ENCODE measurements at places on chromosomes 3 and 15.

- DNase-seq = no peak
Observed at GRCh38 chr3:66629150-66629981, 128.5 kb upstream of the LRIG1 start.

GRCh38 chr15:61099020-61099810 is 129.9 kb downstream of the RORA start:
- no peak for DNase-seq

DNA sequence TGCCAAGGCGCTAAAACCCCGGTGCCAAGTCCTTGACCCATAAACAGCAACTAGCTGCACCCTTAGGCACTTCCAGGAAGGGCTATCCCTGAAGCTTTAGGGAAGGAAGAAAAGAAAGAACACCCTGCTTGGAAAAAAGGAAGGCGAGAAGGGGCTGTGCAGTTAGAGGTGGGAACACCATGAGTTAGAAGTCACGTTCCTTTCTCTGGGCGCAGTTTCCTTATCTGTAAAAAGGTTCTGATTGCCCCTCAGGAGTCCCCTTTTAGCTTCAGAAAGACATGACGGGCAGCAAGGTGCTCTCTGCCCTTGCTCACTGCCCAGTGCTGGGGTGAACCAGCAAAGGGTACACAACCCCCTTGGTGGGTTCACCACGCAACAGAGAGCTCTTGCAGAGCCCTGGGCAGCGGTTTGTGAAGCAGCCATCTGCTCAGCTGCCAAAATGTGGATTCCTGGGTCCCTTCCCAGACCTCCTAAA is 798 bp downstream of the GCHFR start:
- no peak for DNase-seq

- no peak for DNase-seq
Observed at GRCh38 chr3:167776066-167776685, 40.7 kb downstream of the SERPINI1 start.

DNA sequence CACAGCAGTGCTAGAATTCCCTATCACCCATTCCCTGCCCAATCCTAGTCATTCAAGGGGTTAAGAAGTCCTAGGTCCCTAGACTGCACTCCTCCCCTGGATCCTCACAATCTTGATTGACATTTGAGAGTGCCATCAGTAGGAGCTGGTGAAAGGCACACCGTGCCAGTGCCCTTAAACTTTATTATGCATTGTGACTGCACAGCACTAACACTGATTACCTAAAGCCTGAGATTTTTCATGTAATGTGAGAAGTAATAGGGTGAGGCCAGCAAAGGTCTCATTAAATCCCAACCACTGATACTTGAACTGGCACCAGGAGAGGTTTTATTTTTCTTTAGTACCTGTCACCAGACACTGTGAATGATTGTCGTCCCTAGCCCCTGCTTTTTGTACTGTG is 16.3 kb downstream of the GXYLT2 start:
- peak; percentile 58 for DNase-seq

DNA sequence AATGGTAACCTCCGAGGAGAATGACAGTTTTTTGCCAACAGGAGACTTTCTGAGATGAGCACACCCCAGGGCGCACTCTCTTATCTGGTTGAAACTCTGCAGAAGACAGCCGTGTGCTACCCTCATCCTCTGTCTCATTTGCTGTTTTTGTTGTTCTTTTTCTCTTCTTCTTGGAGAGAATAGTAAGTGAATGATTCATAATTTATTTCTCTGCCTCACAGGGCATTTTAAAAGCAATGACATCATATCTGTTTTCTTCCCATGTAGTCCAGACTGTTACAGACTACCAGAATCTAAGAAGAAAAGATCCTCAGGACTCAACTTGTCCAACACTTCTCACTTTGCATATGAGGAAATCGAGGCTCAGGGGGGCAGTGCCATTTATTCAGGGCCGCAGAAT is 771.1 kb upstream of the GRM7 start:
- no peak for DNase-seq

DNA sequence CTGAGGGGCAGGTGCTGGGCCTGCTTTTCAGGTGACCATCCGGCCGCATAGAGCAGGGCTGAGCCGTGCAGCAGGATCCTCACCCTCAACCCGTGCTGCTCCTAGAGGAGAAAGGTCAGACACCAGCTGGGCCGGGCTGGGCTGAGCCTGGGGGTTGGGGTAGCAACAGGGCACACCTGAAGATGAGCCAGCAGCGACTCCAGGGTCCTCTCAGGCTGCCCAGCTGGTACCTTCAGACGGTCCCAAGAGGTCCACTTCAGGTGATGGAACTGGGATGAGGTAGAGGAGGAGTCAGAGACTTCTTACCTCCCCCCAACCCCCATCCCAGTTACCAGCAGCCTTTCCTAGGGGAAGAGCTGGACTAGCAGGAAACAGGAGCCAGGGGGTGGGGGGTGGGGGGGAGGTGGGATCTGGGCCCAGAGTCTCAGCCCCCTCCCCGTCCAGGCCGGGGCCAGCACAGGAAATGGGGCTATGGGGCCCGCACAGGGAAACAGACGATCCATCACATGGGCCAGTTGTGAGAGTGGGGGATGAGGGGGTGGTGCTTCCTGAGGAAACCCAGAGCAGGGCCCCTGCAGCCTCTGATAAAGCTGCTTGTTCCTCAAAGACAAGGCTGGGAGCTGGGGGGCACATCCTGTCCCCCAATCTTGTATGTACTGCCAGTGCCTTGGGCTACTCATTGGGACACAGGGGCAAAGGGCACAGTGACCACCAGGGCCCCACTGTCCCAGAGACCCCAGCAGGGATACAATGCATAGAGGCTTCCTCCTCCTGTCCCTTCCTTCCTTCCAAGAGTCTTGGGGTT is 3.0 kb downstream of the INKA1 start:
- no peak for DNase-seq

DNA sequence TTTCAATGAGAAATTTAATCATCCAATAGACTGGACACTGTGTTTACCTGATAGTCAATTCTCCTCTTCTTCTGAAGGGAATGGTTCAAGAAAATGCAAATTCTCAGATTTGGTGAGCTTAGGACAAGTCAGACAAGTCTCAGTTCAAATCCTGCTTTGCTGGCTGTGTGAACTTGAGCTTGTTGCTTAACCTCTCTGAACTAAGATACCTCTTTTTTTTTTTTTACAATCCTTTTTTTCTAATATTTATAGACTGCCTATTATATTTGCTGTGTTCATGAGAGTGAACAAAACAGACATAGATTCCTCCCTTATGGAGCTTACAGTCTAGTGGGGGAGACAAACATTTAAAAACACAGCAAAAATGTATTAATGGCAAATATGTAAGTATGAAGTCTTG is 8.2 kb upstream of the SLC28A1 start:
- DNase-seq = no peak

GRCh38 chr15:31957581-31957980 is 72.7 kb upstream of the CHRNA7 start:
- DNase-seq = no peak

DNA sequence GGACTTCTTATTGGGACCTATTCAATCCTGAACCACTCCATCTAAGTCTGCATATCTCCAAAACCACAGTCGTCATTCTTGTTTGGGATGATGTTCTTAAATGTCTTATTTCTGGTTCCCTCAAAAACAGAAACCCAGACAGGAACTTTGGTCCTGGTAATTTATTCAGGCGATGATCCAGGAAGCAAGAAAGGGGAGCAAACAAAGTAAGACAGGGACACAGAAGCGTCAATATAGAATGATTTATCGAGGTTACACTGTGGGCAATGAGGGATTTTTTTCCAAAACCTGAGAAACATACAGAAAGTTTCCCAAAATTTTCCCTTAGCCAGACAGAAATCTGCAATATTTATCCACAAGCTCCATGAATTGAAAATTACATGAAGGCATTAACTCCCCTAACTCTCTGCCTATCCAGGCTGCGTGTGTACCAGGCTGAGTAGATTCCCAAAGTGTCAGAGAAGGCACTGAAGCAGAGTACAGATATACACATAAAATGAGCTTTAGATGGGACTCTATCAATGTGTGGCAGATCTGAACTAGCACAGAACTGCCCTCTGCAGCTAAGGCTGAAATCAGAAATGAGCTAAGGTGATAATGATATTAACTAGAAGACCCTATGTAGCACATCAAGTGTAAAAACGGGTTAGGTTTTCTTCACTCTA is 43.2 kb downstream of the TP63 start:
- DNase-seq = no peak

DNA sequence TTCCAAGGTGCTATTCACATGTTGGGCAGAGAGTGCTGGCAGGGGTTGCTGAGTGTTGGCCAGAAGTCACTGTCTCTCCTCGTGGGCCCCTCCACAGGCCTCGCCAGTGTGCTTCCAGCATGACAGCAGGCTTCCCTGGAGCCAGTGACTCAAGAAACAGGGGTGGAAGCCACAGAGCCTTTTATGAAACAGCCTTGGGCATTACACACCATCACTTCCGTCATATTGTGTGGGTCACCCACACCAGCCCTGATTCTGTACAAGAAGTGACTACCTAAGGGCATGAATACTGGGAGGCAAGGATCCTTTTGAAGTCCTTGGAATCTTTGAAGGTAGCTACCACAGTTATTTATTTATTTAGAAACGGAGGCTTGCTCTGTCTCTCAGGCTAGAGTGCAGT is 177.6 kb upstream of the UBE3A start:
- DNase-seq = no peak

DNA sequence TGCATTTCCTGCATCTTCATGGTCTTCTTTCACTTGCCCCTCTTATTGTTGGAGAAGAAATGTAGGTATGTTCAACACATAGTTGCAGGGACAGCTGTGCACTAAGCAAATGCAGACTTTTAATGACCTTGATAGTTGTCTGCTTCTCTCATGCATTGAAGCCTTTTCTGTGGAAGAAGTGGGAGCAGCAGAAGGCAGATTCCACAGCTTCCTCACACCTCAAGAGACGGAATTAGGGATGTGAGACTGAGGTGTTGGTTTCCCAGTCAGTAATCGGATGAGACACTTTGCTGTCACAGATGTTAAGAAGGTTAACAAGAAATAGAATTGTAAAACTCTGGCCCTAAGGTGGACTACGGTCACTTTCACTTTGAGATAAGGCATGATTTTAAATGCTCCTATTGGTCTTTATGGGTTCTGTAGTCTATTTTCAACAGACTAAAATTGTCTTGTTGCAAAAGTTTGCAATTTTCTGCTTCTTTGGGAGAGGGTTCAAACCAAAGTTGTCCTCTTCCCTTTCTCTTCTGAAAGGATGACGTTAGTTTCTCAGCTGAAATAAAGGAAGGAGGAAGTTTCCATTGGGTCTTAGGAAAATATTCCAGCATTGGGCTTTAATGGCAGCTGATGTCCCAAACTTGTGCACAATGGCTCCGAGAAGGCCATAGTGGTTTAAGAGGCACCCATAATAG is 117.4 kb downstream of the LPP start:
- no peak for DNase-seq

DNA sequence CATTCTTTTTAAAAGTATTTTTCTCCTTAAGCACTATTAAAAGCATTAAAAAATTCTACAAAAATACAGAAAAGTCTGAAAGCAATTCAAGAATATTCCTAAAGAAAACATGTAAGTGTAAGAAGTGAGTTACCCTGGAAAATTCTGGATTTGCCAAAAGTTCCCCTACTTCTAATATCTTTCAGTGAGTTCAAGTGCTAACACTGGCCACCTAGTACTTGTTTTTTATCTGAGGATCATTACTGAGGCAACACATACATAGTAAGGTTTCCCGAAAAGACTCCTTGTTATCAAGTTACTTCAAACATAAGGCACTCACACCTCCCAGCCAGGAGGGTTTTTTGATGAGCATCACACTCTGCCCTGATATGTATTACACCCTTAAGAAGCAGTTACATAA is 158.4 kb downstream of the TIGIT start:
- DNase-seq = no peak

DNA sequence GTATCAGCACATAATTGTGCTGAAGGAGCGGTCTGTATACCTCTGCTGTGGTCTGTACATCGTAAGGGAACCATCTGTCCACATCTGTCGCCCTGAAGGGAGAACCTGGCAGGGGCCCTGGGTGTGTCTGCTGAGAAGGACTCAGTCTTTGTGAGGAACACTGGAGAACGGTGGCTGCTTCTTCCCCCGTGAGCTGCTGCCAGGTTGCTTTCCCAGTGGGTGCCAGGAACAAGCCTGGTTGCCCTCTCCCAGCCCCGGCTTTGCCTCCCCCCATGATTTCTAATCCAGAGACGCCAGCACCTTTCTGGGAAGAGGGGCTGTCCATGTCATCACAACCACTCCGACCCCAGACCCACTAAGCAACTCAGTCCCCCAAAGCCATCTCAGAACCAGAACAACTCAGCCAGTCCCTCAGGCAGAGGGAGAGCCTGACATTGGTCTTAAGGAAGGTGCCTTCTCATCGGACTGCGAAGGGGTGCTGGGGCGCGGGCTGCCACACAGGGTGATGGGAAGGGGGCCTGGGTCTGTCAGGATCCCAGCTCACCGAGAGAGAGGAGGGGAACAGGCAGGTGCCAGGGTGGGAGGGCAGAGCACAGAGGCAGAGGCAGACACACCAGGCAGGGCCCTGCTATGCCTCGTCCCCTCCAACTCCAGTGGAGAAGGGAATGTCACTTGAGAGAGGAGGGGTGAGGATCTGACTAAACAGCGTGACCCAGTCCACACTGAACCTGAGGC is 8.5 kb downstream of the TNK2 start:
- no peak for DNase-seq

DNA sequence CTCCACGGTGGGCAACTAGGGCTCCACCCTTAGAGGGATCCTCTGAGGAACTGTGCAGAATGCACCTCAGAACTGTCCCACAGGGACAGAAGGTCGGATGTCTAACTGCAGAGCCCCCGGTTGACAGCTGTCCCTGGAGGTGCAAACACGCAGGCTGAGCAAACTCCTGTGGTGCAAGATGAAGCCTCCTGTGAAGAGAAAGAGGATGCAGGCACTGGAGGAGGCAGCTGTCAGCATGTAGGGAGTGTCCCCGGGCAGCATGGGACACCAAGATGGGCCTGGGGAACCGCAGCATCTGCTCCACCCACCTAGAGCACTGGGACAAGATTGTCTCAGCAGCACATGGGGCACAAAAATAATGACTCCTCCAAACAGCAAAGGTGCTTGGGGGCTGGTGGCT is 258.9 kb downstream of the ABHD5 start:
- DNase-seq = no peak

DNA sequence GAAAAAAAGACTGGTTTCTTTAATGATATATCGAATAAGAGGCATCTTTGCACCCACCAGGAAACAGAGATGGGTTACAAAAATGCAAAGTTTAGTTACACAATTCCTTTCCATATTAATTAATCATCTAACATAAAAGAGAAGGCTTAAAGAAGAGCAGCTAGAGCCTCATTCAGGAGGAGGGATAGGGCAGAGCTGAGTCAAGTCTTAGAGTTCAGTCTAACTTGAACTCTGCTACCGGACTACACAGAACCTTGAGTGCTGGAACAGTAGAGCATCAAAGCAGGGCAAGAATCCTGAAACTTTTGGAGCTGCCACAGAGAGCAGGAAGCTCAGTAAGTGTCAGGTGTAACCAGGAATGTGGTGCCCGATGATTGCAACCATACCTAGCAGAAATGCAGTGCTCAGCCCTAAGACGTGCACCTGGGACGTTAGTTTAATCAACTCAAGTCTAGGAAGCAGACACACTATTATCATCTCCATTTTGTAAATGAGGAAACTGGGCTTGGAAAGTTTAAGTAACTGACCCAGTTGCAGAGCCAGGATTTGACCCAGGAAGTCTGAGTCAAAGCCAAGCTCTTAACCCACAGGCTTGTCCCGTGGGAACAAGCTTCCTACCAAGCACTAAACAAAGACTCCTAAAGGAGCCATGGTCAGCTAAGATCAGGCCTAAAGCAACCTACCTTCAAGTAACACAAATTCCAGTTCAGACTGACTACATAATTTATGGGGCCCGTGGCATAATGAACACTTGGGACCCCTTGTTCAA is 187.4 kb downstream of the FOXP1 start:
- DNase-seq = no peak

- DNase-seq = no peak
Observed at GRCh38 chr3:81277853-81278252, 483.6 kb downstream of the GBE1 start.
